ENCODE measurements at places on chromosomes 5 and 9. TPM values are rescaled to one million over a fixed set of nuclear protein-coding genes. Genes with fewer than 3 reads are reported as not detected.

DNA sequence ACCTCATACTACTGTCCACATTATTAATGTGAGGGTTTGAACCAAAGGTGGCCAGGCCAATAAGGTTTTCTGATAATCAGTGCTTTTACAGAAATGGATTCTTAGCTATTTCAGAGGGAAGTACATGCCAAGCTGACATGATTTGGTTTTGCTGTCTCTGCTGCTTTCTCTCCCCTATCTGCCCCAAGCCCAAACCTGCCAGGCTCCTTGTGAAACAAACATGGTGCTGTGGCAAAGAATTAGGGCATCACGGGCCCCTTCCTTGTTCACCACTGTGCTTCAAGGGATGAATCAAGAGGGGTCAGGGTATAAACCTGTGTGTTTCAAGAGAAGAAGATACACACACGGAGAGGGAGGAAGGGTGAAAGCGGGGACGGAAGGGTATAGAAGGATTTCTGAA is 41.3 kb upstream of the SMU1 start:
- DNase-seq: no peak

DNA sequence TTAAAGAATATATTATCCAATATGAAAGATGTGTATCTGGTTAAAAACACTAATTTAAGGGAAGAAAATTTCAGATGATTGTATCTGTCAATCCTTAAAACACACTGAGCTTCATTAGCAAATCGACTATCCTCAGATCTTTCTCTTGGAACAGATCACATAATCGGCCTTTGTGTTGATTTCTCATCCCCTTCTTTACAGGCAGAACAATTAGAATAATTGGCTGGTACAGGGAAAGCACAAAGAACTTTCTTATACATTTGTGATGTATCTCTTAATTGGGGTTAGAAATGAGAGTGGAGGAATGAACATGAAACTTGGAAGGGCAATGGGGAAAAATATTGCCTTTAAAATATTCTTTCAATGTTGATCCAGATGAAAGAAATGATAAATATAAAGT is 662.1 kb downstream of the TLE4 start:
- DNase-seq: no peak

DNA sequence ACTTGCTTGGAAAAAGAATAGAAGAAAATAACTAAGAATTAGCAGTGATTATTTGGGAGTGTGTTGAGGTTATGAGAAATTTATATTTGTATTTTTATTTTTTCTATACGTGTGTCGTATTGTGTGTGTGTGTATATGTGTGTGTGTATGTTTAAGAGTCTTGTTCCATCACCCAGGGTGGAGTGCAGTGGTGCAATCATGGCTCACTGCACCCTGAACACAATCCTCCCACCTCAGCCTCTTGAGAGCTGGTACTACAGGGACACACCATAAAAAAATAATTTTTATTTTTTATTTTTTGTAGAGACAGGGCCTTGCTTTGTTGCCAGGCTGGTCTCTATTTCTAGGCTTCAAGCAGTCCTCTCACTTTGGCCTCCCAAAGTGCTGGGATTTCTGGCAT is 643.8 kb downstream of the PDE4D start:
- no peak for DNase-seq

The F2R gene
- 4.6 TPM for total RNA-seq

The SHISAL2B gene
- not detected for total RNA-seq

- no peak for DNase-seq
Observed at GRCh38 chr5:77943851-77944250, 167.7 kb upstream of the TBCA start.

The NUTM2G gene
- not detected for total RNA-seq

The PCDHB14 gene
- total RNA-seq: 0.98 TPM

- no peak for DNase-seq
Observed at GRCh38 chr5:136642976-136643375, 277.6 kb upstream of the TRPC7 start.

The OTP gene
- total RNA-seq: not detected

DNA sequence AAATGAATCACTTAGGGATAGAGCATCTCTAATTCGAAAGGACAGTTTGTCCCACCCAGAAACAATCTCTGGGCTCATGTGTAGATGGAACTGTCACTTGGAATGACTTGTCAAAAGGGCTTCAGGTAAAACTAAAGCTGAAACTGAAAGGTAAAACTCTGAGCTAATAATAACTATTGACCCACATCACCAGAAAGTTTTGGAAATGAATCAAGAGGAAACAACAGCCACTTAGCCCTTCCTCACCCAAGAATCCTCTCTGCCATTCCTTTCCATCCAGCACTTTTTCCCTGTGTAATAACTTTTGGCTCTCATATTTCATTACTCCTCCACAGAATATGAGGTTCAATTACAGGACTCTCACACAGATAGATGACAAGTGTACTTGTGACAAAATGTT is 14.0 kb upstream of the GLRX start:
- no peak for DNase-seq

The TCF7 gene
- total RNA-seq: 6.8 TPM

DNA sequence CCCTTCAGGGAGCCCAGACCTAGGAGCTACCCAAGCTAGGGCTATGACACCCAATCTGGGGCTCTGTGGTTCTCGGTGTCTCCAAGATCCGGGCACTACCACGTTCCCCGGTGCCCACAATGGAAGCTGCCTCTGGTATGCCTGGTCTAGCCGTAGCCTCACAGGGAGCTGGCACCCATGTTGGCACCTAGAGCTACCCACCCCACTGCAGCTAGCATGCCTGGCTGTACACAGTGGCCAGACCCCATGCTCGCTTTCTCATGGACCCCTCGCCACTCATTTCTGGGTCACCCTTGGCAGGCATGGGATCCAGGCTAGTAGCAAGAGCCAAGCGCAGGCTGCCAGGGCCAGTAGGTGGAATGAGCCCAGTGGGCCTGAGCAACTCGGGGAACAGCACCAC is 109.0 kb downstream of the CYLC2 start:
- DNase-seq: no peak

The GBGT1 gene
- total RNA-seq: 8.6 TPM

The PCSK1 gene
- total RNA-seq: 4.4 TPM

The PCDHB6 gene
- total RNA-seq: 0.24 TPM

The TMEFF1 gene
- 0.38 TPM for total RNA-seq

The C9orf57 gene
- not detected for total RNA-seq

The OBP2B gene
- not detected for total RNA-seq

- no peak for DNase-seq
Observed at GRCh38 chr5:113293975-113294310, 140.8 kb downstream of the TSSK1B start.

DNA sequence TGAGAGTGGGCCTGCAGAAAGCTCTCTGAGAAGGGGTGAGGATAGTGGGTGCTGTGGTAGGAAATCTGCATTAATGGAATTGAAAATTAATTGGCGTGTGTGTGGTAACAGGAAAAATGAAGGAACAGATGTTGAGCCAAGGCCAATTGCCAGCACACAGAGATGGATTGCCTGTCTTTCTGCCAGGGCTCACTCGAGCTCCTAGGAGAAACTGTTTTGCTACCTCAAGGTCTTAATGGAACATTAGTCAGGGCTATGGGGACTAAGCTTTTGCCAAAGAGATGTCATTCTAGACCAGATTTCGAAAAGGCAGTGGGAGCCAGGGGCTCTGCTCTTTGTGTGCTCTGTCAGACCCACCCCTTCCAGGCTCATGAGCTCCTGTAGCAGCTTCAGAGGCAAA is 124.0 kb upstream of the EFNA5 start:
- DNase-seq: no peak

The FOXD4 gene
- total RNA-seq: 0.22 TPM

DNA sequence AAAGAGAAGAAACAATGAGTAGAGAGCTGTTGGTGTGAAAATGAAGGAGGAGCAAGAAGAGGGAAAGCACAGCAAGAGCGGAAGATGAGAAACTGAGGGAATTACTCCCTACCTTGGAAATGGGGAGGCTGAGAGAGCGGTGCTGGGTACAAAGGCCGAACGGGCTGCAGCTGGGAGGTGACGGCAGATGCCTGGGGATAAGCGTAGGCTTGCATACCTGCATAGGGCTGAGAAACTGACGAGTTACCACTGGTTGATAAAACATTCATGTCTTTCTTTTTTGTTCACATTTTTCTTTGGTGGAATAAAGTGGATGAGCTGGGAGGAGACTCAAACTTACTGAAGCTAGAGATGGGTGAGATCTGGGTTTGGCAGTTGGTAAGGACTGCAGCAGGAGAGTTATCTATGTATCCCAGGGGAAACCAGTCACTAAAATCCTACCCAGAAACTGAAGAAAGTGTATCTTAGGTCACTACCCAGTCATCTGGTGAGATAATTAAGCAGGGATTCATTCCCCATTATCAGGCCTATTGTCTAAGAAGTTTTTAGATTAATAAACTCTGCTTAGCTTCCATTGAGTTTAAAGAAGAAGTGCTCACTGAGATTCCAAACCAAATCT is 34.8 kb downstream of the FKBP15 start:
- DNase-seq: no peak

- no peak for DNase-seq
Observed at GRCh38 chr5:33300209-33300742, 140.5 kb upstream of the TARS1 start.

DNA sequence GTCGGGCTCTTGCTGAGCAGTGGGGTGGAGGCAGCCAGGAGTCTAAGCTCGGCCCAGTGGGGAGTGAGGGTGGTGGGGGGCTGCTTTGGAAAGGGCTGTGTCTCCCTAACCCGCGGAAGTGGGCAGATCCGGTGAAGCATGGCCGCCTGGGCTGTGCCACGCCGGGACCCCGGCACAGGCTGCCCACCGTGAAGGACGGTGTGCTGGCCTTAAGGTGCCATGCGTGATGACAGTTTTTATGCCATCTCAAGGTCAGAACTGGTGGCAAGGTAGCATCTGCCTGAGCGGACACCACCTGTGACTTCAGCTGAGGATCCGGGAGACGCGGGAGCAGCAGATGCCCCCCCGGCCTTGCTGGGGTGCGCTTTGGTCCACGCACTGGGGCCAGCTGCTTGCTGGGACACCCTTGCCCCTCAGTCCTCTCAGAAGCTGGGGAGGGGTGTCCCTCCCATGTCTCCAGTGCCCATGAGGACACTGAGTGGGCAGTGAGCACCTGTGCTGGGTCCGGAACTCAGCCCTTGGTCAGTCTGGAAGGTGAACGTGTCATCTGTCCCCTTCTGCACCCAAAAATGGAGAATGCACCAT is 53.9 kb downstream of the AHRR start:
- peak; percentile 0 for DNase-seq

The EEIG1 gene
- total RNA-seq: 168 TPM

The STPG3 gene
- total RNA-seq: not detected

DNA sequence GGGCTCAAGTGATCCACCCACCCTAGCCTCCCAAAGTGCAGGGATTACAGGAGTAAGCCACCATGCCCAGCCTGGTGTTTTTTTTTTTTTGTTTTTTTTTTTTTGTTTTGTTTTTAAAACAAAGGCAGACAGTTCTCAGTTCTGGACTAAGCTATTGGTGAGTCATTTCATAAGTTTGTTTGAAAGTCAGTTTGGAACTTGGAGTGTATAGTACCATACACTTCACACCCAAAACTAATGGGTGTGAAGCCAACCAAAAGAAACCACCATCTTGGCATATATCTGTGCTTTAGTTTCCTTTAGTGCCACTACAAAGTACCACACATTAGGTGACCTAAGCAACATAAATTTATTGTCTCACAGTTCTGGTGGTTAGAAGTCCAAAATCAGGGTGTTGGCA is 13.4 kb downstream of the MAST4 start:
- DNase-seq: no peak

GRCh38 chr5:157842787-157843186 is 16.2 kb downstream of the CLINT1 start:
- DNase-seq: no peak

DNA sequence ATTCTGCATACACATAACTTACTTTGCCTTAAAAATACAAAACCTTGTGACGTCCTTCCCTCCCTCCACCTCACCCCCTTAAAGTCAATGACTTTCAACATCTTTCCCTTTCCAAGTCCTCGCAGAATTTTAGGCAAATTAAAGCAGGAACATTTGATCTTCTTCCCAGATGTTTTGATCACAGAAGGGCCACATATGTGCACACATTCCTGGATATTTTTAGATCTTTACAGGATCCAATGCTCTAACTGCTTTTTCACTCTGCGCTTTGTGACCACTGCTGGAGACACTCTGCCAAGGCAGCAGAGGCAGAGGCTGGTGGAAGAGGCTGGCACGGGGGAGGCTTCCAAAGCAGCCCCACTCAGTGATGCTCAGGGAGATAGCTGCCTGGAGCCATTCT is 130.7 kb downstream of the SEC61B start:
- DNase-seq: no peak

DNA sequence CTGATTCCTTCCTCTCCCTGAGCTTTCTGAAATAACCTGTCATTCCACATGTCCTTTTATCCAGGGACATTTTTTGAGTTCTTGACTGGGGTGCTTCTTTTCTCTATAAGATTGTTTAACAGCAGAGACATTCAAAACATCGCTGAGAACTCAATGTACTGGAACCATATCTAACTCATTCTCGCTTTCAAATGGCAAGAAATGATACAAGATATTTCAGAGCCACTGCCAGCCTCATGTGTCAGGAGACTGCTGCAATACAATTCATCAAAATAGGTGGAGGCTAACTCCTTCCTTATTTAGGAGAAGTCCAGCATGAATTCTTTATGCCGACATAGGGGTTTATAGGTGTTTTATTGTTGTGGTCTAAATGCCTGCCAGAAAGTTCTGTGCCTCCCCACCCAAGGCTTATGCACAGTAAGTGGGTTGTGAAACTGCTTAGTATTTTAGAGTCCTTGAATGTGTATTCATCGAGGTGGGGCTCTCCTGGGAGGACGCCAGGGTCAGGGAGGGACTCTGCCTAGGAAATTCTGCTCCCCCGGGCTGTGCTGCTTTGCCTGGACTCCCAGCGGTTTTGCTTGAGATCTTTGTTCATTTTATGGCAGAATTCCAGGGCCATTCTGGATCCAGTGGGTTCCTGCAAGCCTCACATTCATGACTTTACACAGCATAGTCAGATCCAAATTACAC is 53.9 kb downstream of the ZNF474 start:
- peak; percentile 91 for DNase-seq

GRCh38 chr9:78288214-78288892 is 8.6 kb upstream of the PSAT1 start:
- no peak for DNase-seq

- peak; percentile 52 for DNase-seq
Observed at GRCh38 chr9:136399176-136400037, 563 bp downstream of the SNAPC4 start.

The GHR gene
- total RNA-seq: 9.8 TPM

GRCh38 chr9:134049236-134049635 is 18.6 kb downstream of the BRD3 start:
- DNase-seq: peak; percentile 51

The AK8 gene
- total RNA-seq: 2.0 TPM

- DNase-seq: no peak
Observed at GRCh38 chr5:53917826-53918225, 357.4 kb downstream of the NDUFS4 start.

DNA sequence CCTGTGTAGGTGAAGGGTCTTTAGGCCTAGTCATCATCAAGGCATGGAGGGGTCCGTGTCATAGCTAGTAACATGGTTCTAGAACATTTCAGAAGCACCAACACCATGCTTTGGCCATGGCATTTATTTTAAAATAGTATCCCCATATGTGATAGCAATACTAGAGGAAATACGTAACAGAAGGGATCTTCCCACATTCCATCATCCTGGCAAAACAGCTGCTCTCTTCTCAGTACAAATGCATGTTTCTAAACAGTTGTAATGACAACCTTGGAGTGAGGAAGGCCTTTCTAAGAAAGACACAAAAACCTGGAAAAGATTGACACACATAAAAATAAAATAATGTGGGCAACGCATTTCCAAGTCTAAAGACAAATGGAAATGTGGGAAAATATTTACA is 97.6 kb downstream of the GADD45G start:
- no peak for DNase-seq

- DNase-seq: no peak
Observed at GRCh38 chr5:181198905-181199519, 6.0 kb downstream of the TRIM7 start.

The TMEM252 gene
- total RNA-seq: not detected

GRCh38 chr5:11426442-11426841 is 477.8 kb downstream of the CTNND2 start:
- no peak for DNase-seq

The ANKDD1B gene
- total RNA-seq: 9.2 TPM

All from mucosa of descending colon (tissue), 3 donors.